GM19239 (cell line): ENCODE measurements at places on chromosomes 11 and 22.
A peak's percentile ranks its signal among the peaks of the same experiment; 100 is the strongest.

DNA sequence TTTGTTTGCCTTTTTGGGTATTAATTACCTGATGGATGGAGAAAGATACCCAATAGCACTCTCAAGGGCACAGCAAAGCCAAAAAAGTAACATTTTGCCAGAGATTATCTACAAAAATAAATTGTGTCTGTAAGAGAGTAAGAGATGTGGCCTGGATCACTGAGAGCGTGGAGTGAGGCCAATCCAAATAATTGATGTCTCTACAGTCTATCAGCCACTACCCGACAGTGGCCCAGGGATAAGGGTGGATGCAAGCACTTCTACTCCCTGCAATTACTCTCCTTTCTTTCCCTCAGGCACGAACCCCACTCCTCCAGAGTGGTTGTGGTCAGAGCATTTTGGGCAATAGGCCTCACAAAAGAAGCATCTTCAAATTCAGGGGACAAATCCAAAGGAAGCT lies 92.3 kb upstream of the ZC3H12C start:
- no peak for DNase-seq

- no peak for DNase-seq
Measured at GRCh38 chr11:88418508-88418907, 81.0 kb upstream of the CTSC start.

GRCh38 chr11:104091281-104092096 lies 55.0 kb downstream of the DDI1 start:
- DNase-seq, result no peak

GRCh38 chr11:91860661-91861060 lies 364.0 kb upstream of the FAT3 start:
- DNase-seq, result no peak

DNA sequence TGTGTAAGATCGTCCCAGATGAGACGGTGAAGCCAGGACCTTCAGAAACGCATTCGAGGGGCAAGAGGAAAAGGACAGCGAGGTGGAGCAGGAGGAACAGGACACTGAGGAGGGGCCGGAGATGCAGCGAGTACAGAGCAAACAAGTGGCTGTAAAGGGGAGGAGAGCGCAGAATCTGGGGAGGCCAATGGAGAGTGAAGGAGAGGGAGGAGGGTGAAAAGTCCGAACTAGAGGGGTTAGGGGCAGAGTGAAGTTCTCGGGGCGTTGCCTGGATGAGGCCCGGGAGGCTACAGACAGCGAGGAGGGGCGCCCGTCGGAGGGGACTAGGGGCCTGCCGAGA lies 8.8 kb upstream of the PPIL2 start:
- DNase-seq, result no peak

DNA sequence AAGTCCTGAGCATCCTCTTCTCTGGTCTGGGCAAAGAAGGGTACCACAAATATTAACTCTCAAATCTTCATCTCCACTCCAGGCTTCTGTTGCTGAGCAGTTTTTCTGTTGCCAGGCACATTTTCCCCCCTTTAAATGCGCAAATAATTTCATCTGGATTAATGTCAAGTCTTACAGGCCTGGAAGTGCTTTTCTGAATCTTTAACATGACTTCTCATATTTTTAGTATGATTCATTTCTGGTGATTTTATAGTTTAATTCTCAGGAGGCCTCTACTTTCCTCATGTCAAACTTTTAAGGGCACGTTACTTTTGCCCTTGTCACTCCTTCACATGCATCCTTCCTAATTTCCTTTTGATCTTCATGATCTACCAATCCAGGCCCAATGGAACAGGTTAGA lies 510.2 kb downstream of the METTL15 start:
- DNase-seq, result no peak

DNA sequence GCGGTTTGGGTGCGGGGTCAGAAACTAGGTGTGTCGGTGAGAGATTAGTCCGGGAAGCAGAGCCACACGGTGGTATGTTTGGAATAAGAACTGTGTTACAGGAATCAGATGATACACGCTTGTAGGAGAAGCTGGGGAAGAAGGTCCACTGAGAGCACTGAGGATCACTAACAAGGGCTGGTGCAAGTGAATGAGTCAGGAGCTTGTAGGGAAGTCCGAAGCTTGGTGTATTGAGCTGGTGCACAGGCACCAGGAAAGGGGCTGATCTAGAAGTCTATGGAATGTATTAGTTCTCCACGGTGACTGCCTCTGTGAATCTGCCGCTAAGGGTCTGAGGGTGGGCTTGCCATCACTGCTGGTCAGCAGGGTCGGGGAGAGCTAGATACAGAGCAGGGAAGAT lies 18.8 kb upstream of the GRK3 start:
- no peak for DNase-seq

DNA sequence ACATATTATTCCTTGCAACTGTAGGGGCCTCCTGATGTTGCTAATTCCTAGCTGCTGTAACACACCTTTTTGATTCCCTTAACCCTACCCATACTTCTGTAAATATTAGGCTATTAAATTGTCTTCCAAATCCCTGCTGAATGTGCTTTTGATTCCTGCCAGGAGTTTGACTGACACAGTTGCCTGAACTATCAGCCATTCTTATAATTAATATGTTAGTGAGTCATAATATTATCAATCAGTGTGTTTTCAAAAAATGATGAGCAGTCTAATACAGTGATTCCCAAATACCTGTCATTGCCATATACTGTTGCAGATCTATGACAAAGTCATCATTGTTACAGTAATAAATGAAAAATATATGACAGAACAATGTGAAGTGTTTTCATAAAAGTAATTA lies 15.9 kb upstream of the FANCF start:
- DNase-seq, result no peak

GRCh38 chr11:90288212-90288821 lies 65.5 kb upstream of the CHORDC1 start:
- peak; percentile 1 for DNase-seq

- no peak for DNase-seq
Measured at GRCh38 chr22:45499746-45500145, 2.9 kb upstream of the FBLN1 start.
